ENCODE measurements at places on chromosomes 1 and 21. TPM values are rescaled to one million over a fixed set of nuclear protein-coding genes. Genes with fewer than 3 reads are reported as not detected.

The L1TD1 gene
- total RNA-seq, result not detected

The COL9A2 gene
- 4.4 TPM for total RNA-seq

The SLC5A9 gene
- total RNA-seq, result not detected

The OR2L3 gene
- total RNA-seq, result not detected

The CFHR2 gene
- total RNA-seq, result not detected

The SPRR2E gene
- not detected for total RNA-seq

The ESRRG gene
- total RNA-seq, result not detected

The CTH gene
- 9.0 TPM for total RNA-seq

The NBPF9 gene
- 12.6 TPM for total RNA-seq

The AGL gene
- 16.4 TPM for total RNA-seq

The TPTE gene
- not detected for total RNA-seq

The CR1L gene
- total RNA-seq, result not detected

The FCER1G gene
- total RNA-seq, result 5.1 TPM

The C1orf94 gene
- total RNA-seq, result not detected

The GJA9 gene
- not detected for total RNA-seq

The EIF3I gene
- total RNA-seq, result 390 TPM

The NID1 gene
- 0.09 TPM for total RNA-seq

All from CD8-positive, alpha-beta memory T cell (primary cell).